ENCODE measurements at places on chromosomes 6 and 20.

- DNase-seq, result no peak
These were observed 147.1 kb upstream of the RREB1 start for GRCh38 chr6:6960571-6961251.

- DNase-seq, result no peak
These were observed 5.1 kb downstream of the BRPF3 start for GRCh38 chr6:36201612-36202011.

GRCh38 chr20:3738111-3739053, 5.9 kb downstream of the HSPA12B start:
- no peak for DNase-seq

- DNase-seq, result no peak
These were observed 64.6 kb upstream of the NOTCH4 start for GRCh38 chr6:32288426-32288825.

DNA sequence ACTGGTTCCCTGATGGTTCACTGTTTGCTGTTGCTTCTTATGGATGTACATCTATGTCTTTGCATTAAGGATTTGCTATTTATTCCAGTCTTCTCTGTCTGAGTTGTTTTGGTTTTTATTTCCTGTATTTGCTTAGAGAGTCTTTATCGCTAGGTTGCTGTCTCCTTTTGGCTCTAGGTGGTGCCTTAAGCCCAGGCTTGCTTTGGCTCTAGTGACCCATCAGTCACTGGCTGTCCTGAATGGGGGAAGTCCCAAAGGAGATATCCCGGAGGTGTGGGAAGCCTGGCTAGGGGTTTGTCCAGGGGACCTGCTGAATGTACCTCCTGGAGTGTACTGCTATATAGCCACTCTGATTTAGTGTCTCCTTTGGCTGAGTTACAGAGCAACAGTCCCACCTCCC, 53.4 kb downstream of the MCHR2 start:
- DNase-seq, result no peak

GRCh38 chr6:829656-830055, 136.7 kb upstream of the EXOC2 start:
- DNase-seq, result no peak

GRCh38 chr6:2622671-2623070, 128.1 kb downstream of the MYLK4 start:
- DNase-seq, result no peak

- DNase-seq, result no peak
These were observed 8.3 kb downstream of the BHLHE23 start for GRCh38 chr20:62998449-62998848.

- no peak for DNase-seq
These were observed 2.3 kb upstream of the KIF16B start for GRCh38 chr20:16575390-16576140.

DNA sequence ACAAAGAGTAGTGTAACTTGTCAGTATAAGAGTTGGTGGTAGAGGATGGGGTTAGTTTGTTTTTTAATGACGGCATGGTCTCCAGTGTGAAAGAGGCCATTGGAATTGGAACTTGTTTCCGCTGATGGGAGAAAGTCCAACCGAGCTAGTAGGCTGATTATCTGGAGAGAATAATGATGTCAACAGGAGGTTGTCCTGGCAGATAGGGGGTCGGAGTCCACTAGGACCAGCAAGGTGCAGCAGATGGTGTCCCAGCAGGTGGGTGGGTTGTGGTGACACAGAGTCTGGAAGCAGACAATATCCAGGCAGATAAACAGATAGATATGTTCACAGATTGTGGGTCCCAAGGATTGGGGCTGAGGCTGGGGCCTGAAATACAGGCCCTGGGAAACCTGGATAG, 35.1 kb downstream of the PKIB start:
- no peak for DNase-seq

GRCh38 chr20:16438100-16438499, 135.1 kb downstream of the KIF16B start:
- no peak for DNase-seq

GRCh38 chr6:130766239-130767144, 60.7 kb upstream of the SMLR1 start:
- DNase-seq, result no peak

GRCh38 chr6:22437665-22438064, 131.7 kb upstream of the HDGFL1 start:
- no peak for DNase-seq

DNA sequence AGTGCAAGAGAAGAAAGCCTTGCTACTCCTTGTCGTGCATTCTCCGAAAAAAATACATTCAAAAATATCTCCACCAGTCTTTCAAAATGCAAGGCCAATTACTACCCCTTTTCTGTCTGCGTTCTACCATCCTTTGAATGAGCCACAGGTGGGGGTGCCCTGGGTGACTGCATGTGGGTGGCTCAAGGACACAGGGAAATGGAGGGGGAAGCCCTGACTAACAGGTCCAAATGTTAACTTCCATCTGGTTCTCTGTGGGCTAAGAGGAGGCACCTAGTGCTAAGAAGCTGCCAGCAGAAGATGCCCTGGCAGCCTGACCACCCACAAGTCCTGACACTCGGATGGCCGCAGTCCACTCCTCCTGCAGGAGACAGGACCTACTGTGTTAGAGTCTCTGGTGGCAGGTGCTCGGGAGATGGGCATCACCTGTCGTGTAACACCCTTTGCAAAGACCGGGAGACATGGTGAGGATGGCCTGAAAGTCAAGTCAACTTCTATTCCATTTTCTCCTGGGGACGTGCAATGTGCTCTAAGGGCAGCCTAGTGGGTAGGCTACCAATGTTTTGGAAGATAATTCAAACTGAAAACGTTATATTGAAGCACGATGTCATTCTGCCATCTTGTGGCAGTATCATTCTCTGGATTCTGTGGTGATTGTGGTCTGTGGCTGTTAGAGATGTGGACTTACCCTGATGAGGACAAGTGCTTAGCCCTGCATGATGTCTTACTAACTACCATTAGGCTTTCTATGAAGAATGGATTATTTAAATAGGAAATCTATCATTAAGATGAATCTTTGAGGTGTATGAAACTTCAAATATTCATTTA, 27.4 kb upstream of the IGF2R start:
- DNase-seq, result no peak

DNA sequence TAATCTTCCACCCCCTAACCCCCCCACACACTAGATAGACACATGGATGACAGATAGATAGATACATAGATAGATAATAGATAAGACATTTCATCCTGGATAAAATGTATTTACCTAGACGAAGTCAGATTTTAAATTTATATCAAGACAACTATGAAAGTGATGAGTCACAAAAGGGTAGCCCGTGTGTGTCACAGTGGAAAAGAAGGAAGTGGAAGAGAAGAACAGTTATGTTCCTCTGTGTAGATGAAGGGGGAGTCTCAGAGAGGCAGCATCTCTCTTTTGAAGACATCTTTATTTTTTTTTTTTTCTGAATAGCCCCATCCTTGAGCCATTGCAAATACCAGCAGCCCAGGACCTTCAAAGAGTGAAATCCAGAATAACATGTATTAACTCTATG, 121.7 kb upstream of the VGLL2 start:
- DNase-seq, result no peak

- DNase-seq, result no peak
These were observed 92.1 kb upstream of the EEF1E1 start for GRCh38 chr6:8194490-8194889.

GRCh38 chr20:14523090-14523489, 185.7 kb upstream of the FLRT3 start:
- no peak for DNase-seq

GRCh38 chr6:73727114-73727513, 31.1 kb downstream of the CD109 start:
- DNase-seq, result no peak

DNA sequence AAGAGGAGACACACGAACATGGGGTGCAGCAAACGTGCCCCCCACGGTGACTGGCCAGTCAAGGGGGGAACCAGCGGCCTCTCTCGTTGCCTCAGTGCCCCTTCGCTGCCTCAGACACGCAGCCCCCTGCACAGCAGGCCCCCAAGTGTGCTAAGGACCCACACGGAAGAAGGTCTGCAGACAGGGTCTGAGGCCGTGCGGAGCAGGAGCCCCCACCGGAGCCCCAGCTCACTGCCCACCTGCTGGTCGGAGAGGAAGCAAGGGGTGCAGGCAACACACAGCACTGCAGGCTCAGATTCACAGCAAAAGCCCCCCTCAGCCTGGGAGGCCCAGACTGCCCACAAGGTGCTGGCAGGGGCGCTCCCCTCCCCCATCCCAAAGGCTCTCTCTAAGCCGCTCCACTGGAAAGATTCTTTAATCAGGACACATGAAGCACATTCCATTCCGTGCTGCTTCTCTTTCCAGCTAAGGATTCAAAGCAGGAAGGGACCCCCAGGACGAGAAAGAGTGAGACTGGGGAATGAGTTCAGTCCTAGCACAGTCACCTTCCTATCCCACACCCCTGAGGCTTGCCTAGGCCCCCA, 105.1 kb downstream of the SLC23A2 start:
- no peak for DNase-seq

- DNase-seq, result no peak
These were observed 260.7 kb upstream of the MAN1A1 start for GRCh38 chr6:119610265-119610664.

DNA sequence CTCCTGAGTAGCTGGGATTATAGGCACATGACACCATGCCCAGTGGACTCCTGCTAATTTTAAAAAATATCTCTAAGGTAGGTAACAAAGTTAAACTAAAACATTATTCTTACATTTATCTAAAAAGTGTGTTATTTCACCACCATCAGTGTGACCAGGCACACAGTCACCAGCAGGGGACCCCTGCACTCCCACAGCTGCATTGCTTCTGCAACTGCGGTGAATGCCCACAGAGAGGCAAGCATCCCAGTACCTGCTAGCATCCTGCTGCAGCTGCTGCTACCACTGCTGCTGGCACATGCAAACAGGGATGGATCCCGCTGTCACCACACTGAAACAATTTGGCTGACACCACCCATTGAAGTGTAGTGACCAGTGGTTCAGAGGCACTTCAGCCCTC, 21.9 kb upstream of the EPB41L2 start:
- no peak for DNase-seq

GRCh38 chr6:37619641-37620040, 78.0 kb downstream of the MDGA1 start:
- no peak for DNase-seq

DNA sequence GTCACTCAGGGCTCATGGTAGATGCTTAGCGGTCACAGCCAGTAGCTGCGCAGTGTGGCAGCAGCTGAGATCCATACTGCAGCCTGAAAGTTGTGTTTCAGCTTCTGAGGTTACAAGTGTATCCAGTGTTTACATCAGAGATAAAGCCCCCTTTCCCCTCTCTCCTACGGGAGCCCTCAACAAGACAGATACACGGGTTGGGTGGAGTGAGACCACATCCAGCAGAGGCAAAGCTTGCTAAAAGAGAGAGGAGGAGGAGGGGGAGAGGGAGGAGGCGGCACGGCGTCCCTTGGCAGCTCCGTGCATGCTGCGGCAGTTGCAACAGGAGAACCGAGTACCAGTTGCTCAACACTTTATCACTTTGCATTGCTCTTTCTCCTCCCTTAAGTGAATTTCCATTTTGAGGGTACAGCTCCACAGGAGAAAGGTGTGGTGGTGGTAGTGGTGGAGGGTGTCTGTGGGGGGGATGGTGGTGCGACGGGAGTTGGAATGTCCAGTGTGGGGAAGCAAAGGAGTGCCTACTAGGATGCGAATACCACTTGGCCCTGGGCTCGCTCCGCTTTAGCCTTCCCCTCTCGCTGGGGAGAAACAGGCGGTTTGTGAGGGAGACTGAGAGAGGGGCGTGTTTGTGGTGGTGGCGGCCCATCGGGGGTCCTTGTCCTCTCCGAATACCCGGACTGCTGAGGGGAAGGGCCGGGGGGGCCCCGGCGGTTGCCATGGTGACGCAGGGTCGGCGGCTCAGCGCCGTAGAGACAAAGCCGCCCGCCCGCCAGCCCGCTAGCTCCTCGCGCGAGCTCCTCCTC, 405 bp upstream of the RNF182 start:
- DNase-seq, result peak; percentile 18

GRCh38 chr20:45372646-45373352, 5.3 kb downstream of the TP53TG5 start:
- DNase-seq, result no peak

GRCh38 chr6:136812174-136812573, 10.2 kb upstream of the PEX7 start:
- no peak for DNase-seq

GRCh38 chr20:6644813-6645628, 122.5 kb upstream of the BMP2 start:
- DNase-seq, result no peak

DNA sequence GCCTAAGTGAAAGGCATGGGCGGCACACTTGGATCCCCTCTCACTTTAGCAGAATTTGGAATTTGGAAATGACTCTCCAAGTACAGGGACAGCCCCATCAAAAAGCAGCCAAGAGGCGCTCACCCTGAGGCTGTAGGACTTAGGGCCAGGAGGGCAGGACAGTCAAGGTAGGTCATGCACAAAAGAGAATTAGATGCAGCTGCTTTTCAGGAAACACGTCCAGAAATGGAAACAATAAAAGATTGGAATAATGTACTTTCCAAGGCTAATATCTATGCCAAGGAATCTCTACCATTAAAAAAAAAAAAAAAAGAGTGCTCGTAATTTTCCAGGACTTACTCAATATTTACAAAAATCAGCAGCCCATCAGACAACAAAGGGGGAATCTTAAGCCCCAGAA, 19.9 kb downstream of the PREP start:
- no peak for DNase-seq

DNA sequence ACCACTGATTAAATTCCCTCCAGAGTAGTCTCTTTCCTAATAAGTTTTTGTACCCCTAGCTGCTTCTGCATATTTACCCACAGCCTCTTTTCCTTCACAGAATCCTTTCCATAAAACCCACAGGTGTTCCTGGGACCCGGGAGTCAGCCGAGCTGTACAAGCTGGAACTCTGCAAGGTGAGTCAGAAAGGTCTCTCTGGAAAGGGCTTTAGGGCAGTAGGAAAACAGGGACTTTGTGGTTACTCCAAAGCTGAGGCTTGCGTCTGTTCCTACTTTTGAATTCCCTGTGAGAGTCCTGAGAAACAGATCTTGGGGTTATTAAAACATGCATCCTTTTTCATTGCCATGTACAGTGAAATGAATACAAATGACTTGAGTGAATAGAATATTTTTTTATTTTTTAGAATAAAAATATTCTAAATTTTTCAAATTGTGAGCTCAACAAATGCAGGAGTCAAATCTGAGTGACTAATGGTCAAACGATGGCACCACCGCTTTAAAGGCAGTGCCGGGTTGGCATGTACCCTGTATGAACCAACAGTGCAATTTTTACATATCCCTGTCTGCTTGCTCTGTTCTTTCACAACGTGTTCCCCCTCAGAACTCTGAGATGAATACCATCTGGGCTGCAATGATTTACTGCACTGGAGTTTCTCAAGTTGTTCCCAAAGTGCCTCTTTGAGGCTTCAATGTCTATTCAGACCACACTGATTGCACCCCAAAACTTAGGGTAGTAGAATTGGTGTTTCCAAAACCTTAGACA, 78.4 kb downstream of the GFRAL start:
- no peak for DNase-seq

- DNase-seq, result peak; percentile 57
These were observed 88.0 kb upstream of the JAG1 start for GRCh38 chr20:10761786-10762185.

GRCh38 chr6:155648301-155648700, 192.7 kb upstream of the NOX3 start:
- DNase-seq, result no peak

- DNase-seq, result no peak
These were observed 33.8 kb upstream of the LRRC1 start for GRCh38 chr6:53761036-53761435.

Measured in smooth muscle cell of the brain vasculature (primary cell).